ENCODE measurements at places on chromosomes 3 and 15. TPM values are rescaled to one million over a fixed set of nuclear protein-coding genes. Genes with fewer than 3 reads are reported as not detected.

ZWILCH gene
- total RNA-seq, result 9.9 TPM

DNA sequence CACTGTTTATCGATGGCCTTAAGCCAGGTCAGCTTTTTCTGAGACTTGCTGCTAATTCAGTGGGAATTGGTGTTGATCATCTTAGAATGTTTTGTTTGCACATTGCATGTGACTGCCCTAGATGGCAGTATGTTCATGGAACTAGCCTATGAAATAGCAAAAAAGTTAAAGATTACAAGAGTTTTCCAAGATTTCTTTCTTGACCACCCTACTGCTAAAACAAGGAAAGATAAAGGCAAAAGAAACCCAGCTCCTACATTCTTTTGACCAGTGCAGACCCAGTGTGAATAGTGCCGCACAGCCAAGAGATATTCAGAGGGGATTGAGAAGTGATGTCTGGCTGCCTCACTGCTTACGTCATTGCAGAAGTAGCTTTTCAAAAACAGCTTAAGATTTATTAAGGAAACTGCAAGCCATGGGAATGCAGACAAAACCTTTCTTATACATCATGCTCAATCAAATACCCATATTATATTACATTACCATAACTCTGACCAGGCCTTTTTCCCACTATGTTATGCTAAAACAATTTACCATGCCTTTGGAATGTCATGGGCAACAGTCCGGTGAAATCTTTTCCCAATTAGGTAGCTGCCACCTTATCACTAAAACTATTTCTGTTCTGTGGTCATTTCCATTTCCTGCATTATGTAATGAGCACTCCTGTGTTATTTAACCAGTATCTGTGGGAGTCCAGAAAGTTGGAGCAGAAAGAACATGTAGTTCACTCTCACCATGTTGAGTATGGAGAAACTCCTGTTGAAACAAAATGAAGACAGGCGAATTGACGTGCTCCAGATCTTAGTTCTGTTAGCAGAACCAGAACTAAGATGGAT, 6.0 kb downstream of the PHLDB2 start:
- peaks cover 31% of the 10 kb centered on the region for H3K4me1 ChIP-seq
- H3K27ac ChIP-seq, result peak overlapping the region; percentile 71
- no peaks in the 10 kb centered on the region for H3K36me3 ChIP-seq
- H3K4me3 ChIP-seq, result no peak overlapping the region
- peak; percentile 58 for DNase-seq

DNA sequence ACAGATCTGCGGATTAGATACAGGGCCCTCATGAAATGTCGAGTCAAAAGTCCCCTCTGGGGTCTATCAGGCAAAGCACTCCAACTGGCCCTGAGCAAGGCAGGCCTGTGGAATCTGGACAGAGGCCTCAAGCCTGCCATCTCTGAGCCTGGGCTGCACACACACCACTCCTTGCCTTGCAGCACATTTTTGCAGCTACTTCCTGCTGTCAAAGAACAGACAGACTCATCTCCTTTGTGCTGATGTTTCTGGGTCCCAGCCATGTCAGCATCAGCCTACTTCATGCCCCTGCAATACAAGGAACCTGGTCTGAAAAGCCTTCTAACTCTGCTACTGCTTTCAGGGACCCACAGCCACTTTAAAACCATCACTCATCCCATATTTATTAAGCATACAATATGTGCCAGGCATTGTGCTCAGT, 60.6 kb upstream of the IL12A start:
- no peaks in the 10 kb centered on the region for H3K36me3 ChIP-seq
- no peak for DNase-seq
- H3K27ac ChIP-seq, result no peak overlapping the region
- no peak overlapping the region for H3K4me3 ChIP-seq
- no peaks in the 10 kb centered on the region for H3K4me1 ChIP-seq
- no peaks in the 10 kb centered on the region for H3K27me3 ChIP-seq

RABL3 gene
- 17.1 TPM for total RNA-seq

SLCO2A1 gene
- total RNA-seq, result 27.2 TPM

PCLAF gene
- 3.5 TPM for total RNA-seq

DNA sequence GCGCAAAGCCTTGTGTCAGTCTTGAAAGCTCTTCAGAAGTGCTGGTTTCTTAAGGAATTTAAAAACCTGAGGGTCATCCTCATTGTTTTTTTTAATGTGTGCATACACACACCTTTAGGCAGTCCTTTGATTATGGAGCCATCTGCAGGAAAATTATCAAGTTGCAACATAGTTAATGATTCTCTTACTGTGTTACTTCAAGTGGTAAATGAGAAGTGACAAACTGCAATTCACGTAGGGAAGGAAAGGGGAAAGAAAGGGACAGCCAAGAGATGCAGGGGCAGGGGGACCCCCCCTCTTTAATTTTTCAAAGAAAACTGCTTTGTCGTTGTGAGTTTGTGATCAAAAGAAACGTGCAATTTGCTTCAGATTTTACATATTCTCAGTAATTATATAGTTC, 162.4 kb upstream of the CGNL1 start:
- no peaks in the 10 kb centered on the region for H3K36me3 ChIP-seq
- no peak overlapping the region for H3K4me3 ChIP-seq
- H3K4me1 ChIP-seq, result peaks cover 22% of the 10 kb centered on the region
- no peaks in the 10 kb centered on the region for H3K27me3 ChIP-seq
- H3K27ac ChIP-seq, result no peak overlapping the region

- no peaks in the 10 kb centered on the region for H3K36me3 ChIP-seq
- H3K4me1 ChIP-seq, result peaks cover 3% of the 10 kb centered on the region
- DNase-seq, result peak; percentile 94
These were observed 21.4 kb downstream of the ROPN1B start for GRCh38 chr3:125990253-125990970.

GRCh38 chr3:13414040-13414729, 5.9 kb downstream of the NUP210 start:
- peaks cover 6% of the 10 kb centered on the region for H3K4me1 ChIP-seq
- H3K27ac ChIP-seq, result no peak overlapping the region
- DNase-seq, result no peak

- H3K4me1 ChIP-seq, result no peaks in the 10 kb centered on the region
- H3K4me3 ChIP-seq, result no peak overlapping the region
- no peak for DNase-seq
- peaks cover 6% of the 10 kb centered on the region for H3K36me3 ChIP-seq
These were observed 5.6 kb upstream of the AP3S2 start for GRCh38 chr15:89899295-89899945.

- peaks cover 4% of the 10 kb centered on the region for H3K4me1 ChIP-seq
- DNase-seq, result no peak
- no peak overlapping the region for H3K27ac ChIP-seq
- H3K36me3 ChIP-seq, result peaks cover 25% of the 10 kb centered on the region
- no peaks in the 10 kb centered on the region for H3K27me3 ChIP-seq
These were observed 56.8 kb downstream of the PHLDB2 start for GRCh38 chr3:111915905-111916304.

GRCh38 chr15:83106994-83107840, at the start of gene TM6SF1:
Gene TM6SF1 (plus strand): TSS chr15:83107645. CDS start chr15:83107681, 36 bp downstream.
- DNase-seq, result peak; percentile 23
- H3K4me1 ChIP-seq, result peaks cover 21% of the 10 kb centered on the region
- peak within 1 kb of the TSS; percentile 48 for H3K27ac ChIP-seq
- peak within 1 kb of the TSS; percentile 55 for H3K4me3 ChIP-seq
- no peaks in the 10 kb centered on the region for H3K27me3 ChIP-seq
- no peaks in the 10 kb centered on the region for H3K36me3 ChIP-seq

PLSCR5 gene
- total RNA-seq, result not detected

DNA sequence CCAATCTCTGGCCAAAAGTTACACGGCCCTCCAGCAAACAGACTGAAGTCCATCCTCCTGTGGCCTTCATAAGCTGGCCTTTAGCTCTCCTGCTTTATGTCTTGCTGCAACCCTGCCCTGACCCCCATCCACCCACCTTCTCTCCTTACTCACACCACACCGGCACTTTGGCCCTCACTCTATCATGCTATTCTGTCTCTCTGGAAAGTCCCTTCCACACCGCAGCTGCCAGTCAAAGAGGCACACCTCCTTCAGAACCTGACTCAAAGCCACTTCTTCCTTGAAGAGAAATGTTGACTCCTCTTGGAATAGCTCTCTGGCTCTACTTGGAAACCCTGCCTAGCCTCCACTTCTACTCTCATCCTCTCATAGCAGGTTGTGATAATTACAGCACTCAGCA, 4.5 kb downstream of the GPR156 start:
- H3K27ac ChIP-seq, result no peak overlapping the region
- H3K4me3 ChIP-seq, result no peak overlapping the region
- peaks cover 9% of the 10 kb centered on the region for H3K4me1 ChIP-seq
- no peaks in the 10 kb centered on the region for H3K36me3 ChIP-seq
- DNase-seq, result no peak
- H3K27me3 ChIP-seq, result peaks cover 2% of the 10 kb centered on the region

- no peaks in the 10 kb centered on the region for H3K4me1 ChIP-seq
- no peak for DNase-seq
- H3K27ac ChIP-seq, result no peak overlapping the region
- no peak overlapping the region for H3K4me3 ChIP-seq
- H3K27me3 ChIP-seq, result no peaks in the 10 kb centered on the region
- no peaks in the 10 kb centered on the region for H3K36me3 ChIP-seq
These were observed 122.6 kb upstream of the DLG1 start for GRCh38 chr3:197421021-197421420.
